ENCODE measurements at places on chromosomes 7 and 10. TPM values are rescaled to one million over a fixed set of nuclear protein-coding genes. Genes with fewer than 3 reads are reported as not detected.

- DNase-seq = no peak
Measured at GRCh38 chr7:136549756-136550155, 318.7 kb upstream of the CHRM2 start.

GRCh38 chr7:8142477-8142876 is 119.5 kb downstream of the ICA1 start:
- no peak for DNase-seq

GRCh38 chr10:10629512-10629911 is 388.2 kb upstream of the CELF2 start:
- no peak for DNase-seq

DNA sequence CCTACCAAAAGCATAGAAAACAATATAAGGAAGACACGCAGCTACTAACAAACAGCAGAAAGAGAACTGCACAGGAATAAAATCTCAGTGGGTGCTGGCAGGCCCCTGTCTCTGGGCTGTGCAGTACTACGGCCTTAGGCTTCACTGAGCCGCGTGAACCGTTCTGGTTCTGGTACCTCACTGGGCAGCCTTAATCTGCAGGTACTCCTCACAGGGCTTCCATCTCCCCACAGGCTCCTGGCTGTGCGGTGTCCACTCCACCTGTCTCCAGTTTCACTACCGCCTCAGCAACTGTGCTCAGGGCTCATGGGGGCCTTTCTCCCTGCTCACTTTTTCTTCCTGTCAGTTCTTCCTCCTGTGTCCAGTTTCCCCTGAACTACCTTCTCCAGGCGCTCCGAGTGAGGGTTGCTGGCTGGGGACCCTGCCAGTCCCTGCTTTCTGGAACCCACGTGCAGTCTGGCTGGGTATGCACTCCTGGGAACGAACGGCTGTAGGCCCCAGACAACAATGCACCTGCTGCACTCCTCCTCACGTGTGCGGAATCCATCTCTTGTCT is 75.7 kb downstream of the VIPR2 start:
- no peak for DNase-seq

GRCh38 chr10:102605712-102606111 is 38.6 kb upstream of the TRIM8 start:
- DNase-seq = no peak

- no peak for DNase-seq
Measured at GRCh38 chr10:93293999-93294398, 188.1 kb downstream of the MYOF start.

The TAS2R3 gene
- total RNA-seq = 2.5 TPM

The SPDYE6 gene
- total RNA-seq = not detected

The EN2 gene
- 1.5 TPM for total RNA-seq

The ANXA11 gene
- 142 TPM for total RNA-seq

The CNTNAP2 gene
- 1.3 TPM for total RNA-seq
